ENCODE measurements at places on chromosomes 12 and 14. TPM values are rescaled to one million over a fixed set of nuclear protein-coding genes. Genes with fewer than 3 reads are reported as not detected.

The CMA1 gene
- not detected for total RNA-seq

The KCNC2 gene
- not detected for total RNA-seq

The GLIPR1L1 gene
- total RNA-seq, result not detected

The GPRC5D gene
- total RNA-seq, result not detected

The ANAPC5 gene
- total RNA-seq, result 97.0 TPM

All from A549 treated with RU486 at 1 μM for 4 hours (cell line).